ENCODE measurements at places on chromosomes 2 and 18.

- peak; percentile 54 for DNase-seq
These were observed 117.6 kb downstream of the FAM124B start for GRCh38 chr2:224284134-224284946.

DNA sequence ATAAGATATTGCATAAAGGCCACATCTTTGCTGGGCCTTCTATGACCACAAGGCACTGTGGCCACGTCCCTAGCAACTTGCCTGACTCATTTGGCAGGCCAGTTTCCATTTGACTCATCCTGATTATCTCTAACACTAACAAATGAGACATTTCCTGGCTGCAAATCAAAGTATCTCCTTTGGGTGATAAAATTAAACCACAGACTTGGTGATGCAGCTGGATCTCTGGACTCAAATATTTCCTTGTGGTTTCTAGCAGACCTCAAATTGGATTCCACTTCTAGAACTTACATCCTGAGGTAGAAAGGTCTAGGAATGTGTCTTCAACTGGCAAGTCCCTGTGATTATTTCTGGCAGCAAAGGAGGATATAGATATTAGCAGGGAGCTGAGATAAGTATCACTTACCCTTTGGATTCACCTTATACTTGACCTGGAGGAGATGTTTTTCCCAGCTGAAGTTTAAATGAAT is 167.9 kb upstream of the NXPH2 start:
- DNase-seq: peak; percentile 64

- DNase-seq: no peak
These were observed 275.1 kb downstream of the TGIF1 start for GRCh38 chr18:3725115-3725514.

DNA sequence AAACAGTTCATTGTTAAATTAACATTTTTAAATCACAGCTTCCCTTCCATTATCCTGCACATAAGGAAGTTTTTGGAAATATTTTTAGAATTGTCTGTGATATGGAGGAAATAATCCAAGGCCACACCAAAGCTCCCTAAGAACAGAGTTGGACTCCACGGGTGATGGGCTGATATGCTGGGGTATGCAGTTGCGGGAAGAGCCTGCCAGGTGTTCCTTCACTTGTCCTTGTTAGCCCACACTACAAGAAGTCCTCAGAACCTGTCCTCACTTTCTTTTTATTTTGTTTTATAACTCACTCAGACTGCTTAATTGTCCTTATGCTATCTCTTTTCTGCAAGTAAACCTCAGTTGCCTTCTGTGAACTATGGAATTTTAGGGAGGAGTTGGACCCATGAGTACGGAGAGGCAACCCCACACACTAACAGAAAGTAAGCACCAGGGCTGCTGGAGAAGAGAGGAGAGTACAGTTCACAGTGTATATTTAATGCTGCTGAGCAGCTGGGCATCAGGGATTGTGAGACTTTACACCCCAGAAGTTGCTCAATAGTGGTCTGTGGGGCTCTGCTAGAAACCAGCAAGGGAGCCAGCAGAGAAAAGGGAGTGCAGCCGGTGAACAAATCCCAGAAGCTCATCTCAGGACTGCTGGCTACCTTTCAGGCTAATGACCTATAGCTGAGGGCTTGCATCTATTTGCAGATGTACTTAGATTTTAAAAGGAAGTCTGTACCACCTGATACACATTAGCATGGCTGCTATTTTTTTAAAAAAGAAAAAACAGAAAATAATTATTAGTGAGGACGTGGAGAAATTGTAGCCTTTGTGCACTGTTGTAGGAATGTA is 280.1 kb upstream of the STON1 start:
- DNase-seq: peak; percentile 51

DNA sequence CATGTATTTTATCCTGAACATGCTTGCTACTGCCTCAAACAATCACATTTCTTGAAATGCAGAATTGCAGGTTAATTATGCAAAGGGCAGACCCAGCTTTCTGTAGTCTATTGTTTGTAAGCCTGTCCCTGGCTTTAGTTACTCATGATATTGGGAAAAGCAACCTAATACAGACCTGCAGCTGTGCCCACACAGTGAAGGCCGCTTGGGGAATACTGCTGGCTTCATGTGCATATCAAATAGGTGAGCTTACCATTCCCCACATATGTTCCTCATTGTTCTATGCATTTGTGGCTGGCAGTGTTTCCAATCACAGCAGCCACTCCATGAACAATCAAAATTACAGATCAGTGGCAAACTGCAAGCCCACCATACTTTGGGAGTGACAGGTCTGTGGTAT is 186.3 kb downstream of the TMEM163 start:
- DNase-seq: no peak

DNA sequence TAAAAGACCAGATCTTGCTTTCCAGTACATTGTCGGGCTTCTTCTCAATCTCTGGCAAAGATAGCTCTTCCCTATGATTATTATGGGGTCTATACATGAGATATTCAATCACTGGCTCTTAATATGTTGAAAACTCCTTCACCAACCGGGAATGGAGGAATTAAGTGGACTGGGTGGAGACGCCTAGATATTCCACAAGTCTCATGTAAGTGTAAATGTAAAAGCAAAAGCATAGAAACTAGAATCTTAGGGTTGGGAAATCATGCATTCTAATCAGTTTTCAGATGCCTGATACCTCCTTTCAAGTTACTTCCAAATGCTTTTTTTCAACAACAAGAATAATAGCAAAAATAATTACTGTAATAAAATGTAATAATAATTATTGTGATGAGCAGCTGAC is 38.0 kb downstream of the DPP4 start:
- no peak for DNase-seq

GRCh38 chr2:56348392-56349210 is 164.8 kb downstream of the CCDC85A start:
- DNase-seq: no peak

GRCh38 chr18:25062720-25063119 is 289.2 kb downstream of the ZNF521 start:
- DNase-seq: no peak

Data from EH (cell line).